AG10803 (cell line): ENCODE measurements at places on chromosomes 3 and 15.

DNA sequence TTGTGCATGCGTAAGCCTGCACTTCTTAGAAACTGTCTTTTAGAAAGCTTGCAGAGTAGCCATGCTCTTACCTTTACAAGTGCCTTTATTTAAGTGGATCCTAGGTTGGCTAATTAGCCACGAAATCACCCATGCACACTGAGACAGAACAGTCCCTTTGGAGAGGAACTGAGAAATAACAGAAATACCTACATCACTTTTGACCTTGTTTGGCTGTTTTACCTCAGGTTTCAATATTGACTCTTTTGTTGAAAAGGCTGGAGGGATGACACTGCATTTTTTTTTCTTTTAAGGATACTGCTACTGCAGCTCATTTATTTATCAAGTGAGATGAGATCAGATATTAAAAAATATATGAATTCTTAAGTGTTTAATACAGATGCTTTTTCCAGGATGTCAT is 155.6 kb upstream of the GOLIM4 start:
- no peak for DNase-seq

DNA sequence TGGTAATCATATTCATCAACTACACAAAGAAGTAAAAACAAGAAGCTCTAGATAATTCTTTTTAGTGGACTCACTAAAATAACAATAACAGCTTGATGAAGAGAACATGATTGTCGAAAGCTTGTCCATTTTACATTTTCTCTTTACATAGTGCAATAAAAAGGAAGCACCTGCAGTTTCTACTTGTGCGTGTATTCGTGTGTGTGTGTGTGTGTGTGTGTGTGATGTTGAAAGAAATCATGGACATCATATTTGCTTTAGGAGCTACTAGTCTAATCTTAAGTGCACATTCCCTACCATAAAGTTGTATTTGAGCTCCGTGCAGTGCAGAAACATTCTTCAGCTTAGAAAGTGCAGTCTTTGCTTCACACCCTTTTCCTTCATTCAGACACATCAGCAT is 288.8 kb downstream of the ZBTB20 start:
- DNase-seq = no peak

DNA sequence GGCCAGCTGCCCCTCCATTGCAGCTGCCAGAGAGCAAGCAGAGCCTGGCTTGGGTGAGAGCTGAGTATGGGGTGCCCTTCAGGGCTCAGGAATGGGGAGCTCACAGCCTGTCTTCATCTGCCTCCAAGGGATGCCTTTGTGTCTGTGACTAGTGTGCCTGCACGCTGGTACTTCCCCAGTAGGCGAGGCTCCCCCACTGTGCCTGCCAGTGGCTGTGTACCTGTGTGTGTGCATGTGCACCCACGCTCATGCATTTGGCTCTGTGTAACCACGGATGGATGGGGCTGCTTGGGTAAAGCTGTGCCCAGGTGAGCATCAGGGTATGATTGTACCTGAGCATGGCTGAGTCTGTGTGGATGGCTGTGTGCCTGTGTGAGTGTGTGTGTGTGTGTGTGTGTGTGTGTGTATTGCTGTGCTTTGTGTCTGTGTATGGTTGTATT is 2.3 kb upstream of the GRM2 start:
- DNase-seq = no peak

DNA sequence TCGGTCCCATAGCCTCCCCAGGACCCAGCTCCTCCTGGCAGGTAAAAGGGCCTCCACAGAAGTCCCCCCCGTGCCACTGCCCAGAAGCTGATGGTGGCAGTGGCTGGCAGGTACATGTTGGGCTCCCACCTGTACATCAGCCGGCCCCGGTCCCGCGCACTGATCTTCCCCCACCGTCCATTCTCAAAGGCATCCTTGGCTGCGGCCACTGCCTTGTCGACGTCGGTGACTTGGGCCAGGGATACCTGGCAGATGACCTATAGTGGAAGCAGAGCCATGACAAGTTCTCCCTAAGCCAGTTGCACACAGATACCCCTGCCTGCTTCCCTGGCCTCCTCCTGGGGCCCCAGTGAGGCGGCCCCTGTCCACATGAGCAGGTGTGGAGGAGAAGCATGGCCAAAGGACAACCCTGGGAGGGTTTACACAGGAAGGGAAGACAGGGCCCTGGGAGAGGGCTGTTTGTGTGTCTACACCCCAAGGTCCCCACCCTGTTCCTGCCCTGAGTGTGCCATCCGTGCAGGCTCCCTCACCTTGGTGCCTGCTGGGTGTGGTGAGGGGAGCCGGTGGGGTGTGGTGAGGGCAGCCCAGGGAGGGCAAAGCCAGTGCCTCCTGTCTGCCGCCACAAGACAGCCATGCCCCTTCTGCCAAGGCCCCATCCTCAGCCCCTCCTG is 44.8 kb downstream of the ALDH1L1 start:
- no peak for DNase-seq
